LHCN-M2 (cell line): ENCODE measurements at places on chromosomes 11 and 22.
A peak's percentile ranks its signal among the peaks of the same experiment; 100 is the strongest.

DNA sequence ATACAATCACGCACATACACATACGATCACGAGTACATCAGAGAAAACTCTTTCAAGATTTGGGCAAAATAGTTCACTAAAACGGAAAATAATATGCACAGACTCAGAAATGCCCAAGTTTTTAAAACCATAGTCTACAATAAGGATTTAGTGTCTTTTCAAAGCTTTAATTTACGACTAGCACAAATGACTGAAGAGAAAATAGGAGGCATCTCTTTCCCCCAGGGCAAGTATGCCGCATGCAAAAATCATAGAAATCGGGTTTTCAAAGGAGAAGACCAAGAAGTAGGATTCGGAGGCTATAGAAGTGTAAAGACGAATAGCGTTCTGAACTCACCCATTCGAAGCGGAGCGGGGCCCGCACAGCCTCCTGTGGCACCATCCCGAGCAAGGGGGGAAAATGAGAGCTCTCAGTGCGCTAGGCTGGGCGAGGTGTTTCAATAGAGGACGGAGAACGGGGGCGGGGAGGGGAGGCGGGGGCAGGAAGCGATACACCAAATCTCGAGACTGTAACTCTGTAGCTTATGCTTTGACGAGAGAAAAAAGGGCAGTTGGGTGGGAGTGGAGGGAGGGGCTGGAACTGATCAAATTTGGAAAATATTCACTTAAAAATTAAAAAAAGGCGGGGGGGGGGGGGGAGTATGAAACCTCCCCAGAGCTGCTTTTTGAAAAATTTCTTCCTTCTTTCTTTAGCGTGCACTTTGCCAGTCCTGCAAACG is 15.8 kb downstream of the BLID start:
- peak; percentile 66 for DNase-seq

DNA sequence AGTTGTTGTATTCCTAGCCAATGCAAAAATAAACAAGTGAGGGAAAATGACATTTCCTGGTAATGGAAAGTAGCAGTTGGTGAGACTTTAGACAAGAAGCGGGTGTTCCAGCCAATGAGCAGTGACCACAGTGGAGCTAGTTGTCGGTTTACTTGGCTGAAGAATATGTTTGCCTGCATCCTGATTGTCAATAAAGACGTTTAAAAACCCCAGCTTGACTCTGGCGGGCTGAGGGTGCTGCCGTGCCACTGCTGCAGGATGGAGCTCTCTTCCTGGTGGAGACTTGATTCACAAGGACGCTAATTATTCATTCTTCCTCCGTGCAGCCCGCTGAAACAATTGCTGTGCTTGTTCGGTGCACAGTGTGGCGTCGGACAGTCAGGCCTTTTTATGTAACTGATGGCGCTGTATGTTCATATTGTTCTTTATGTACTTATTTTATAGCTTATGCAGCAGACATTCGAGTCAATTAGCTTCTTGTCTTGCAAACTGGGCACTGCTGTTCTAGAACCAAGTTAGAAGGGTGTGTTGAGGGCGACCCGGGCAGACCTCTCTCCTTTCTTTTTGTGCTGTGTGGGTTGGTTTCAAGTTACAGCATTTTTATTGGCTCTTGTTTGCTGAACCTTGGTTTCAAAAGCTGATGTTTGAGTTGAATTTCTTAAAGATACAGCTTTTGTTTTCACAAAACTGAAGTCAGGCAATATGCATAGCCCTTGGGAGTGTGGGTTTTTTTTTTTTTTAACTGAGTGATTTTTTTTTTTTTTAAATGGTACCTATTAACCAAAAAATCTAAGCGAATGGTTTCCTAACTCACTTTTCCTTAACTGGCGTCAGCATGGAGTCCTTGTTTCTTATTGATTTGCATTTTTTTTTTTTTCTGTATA is 153.9 kb downstream of the TEAD1 start:
- peak; percentile 83 for DNase-seq

DNA sequence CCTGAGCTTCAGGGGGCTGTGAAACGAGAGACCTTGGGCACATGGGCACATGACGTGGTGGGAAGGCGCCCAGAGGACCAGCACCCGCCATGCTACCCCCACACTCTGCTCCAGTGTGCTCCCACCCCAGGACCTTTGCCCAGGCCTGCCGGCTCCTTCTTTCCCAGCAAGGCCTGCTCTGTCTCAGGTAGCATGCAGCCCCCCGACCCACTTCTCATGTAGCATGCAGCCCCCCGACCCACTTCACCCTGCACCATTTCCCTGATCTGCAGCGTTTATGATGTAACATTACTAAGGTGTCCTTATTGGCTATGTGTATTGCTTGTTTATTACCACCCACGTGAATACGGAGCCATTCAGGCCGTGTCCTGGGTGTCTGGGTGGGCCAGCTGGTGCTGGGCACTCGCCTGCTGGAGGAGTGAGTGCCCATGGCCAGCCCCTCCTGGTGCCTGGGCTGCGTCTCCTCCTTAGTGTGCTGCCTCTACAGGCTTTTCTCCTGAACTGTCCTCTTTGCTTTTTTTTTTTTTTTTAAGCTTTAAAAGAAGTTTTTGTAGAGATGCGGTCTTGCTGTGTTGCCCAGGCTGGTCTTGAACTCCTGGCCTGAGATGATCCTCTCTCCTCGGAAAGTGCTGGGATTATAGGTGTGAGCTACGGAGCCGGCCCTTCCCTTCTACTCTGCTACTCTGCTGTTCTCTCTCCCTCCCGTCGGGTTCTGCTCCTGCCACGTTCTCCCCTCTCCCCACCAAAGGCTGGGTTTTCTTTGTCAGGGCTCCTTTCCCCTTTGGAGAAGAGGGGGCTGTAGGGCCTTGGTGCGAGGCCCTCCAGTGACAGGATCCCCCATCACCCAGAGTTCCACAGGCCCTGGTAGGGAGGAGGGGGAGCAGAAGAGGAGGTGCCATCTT is 29.4 kb downstream of the LRP5 start:
- no peak for DNase-seq

DNA sequence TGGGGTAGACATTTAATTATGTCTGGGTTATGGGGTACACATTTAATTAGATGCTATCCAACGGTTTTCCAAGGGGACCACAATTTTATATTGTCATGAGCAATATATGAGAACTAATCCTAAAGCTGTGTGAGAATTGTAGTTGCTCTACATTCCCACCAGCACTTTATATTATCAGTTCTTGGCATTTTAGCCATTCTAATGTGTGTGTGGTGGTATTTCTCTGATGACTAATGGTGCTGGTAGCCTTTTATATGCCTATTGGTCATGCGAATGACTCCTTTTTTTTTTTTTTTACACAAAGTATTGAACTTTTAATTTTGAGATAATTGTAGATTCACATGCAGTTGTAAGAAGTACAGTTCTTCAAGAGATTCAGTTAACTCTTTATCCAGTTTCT is 26.2 kb downstream of the TMEM135 start:
- DNase-seq: peak; percentile 27

- no peak for DNase-seq
Observed at GRCh38 chr11:65352783-65353182, 1.8 kb upstream of the TIGD3 start.

GRCh38 chr11:9847636-9848035 is 183.8 kb downstream of the SWAP70 start:
- peak; percentile 70 for DNase-seq

DNA sequence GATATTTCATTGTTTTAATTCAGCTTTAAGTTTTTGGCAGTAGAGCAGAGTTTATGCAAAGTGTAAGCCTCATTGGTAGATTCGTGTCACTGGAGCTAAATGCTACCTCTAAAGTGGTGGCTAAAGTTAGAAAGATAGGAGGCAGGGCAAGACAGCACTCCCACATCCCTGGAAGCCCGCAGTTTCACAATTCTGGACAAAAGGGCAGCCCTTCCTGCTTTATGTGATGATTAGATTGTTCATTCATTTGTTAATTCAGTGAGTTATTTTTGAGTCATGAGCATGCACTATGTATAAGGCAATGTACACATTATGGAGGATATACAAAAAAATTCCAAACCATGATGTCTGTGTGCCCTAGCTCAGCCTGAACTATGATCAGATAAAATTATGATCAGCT is 52.1 kb upstream of the EIF3M start:
- no peak for DNase-seq

- DNase-seq: no peak
Observed at GRCh38 chr22:20316844-20317401, 2.9 kb downstream of the DGCR6L start.

DNA sequence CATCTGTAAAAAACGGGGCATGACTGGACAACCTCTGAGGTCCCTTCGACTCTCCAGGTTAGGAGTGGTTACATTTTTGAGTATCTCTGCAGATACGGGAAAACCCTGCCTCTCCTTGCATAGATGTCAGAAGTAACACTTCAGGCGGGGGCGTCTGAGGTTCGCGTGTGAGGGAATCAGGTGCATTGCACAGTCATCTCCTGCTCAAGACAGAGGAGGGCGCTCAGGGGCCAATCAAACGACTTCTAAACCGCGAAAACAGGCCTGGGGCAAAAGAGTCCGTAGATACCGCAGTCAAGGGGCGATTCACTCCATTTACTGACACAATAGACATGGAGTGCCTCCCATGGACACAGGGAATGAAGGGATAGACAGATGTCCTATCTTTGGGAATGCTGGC is 31.7 kb downstream of the KIRREL3 start:
- DNase-seq: no peak

DNA sequence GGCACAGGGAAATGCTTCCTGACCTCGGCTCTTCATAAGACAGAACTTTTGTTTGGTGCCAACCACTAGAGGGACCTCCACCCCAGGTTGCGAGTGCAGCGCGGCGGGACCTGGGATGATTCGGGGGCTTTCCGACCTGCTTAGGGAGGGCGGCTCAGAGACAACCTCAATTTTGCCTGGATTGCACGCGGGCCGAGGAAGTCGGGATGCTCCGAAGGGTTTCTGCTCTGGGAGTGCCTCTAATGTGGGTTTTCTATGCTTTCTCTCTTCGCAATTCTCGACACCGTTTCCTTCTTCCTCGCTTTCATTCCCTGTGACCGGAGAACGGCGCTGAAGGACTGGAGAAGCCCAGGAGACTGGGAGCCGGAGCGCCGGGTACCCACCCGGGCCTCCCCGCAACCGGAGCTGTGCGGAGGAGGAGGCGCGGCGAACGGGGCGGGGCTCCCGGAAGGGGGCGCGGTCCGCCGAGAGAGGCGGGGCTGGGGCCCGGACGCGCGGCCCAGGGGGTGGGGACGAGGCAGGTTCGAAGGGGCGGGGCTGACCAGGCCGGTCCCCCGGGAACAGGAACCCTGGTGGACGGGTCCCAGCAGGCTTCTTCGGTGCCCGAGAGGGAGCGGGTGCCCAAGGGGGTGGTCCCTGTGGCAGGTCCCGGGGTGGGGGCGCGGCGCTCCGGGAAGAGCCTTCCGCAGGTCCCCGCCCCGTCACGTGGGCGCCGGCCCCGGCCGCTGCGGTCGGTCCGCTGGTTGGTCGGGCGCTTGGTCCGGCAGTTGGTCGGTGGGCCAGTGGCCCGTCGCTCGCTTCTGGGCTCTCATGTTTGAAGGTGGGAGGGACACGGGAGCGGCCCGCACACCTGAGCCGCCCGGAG is at the start of gene PPFIBP2:
Gene PPFIBP2, plus strand, starts transcription at position 766 of the 865 bp plus-strand sequence. CDS start 35,477 bp downstream, outside the sequence.
- peak; percentile 50 for DNase-seq

DNA sequence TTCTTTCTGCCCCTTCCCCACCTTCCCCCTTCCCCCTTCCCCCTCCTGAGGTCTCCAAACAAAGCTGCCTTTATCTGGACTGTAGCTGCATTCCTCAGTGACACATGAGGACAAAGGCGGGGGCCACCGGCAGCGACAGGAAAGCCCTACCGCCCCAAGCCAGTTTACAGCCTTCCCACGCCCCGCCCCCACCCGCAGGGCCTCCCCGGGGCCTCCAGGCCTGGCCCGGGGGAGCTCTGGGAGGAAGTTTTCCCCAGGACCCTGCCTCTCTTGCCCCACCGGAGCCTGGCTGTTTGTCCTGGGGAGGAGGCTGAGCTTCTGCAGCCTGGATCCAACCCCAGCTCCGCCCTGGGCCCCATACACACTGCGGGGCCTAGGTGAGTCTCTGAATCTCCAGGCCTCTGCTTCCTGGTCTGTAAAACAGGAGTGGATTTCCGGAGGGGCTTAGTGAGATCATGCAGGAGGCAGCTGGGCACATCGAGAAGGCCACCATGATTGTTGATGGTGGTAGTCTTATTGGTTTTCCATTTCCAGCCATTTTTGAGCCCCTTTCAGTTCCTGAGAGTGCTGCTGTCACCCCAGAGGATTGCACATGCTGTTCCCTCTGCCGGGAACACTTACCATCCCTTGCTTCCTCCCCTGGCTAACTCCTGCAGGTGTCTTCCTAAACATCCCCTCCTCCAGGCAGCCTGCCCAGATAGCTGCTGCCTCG is 130.7 kb downstream of the MN1 start:
- no peak for DNase-seq

DNA sequence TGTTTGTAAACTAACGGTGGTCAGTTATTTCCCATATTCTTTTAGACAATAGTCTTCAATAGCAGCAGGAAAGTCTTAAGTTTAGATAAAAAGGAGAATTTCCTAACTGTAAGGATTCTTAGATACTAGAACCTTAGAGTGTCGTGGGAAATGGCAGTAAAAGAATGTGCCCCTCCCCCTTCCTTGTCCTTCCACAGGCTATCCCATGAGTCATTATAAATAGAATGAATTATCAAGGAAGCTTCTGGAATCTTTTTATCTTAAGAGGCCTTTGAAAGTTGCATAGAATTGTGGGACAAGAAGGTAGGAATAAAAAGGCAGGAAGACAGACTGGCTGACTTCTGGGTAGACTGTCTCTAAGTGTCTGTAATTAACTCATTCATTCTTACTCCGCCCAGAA is 165.2 kb upstream of the TBCEL start:
- DNase-seq: no peak

- DNase-seq: peak; percentile 70
Observed at GRCh38 chr22:22210375-22210774, 34.2 kb upstream of the VPREB1 start.

DNA sequence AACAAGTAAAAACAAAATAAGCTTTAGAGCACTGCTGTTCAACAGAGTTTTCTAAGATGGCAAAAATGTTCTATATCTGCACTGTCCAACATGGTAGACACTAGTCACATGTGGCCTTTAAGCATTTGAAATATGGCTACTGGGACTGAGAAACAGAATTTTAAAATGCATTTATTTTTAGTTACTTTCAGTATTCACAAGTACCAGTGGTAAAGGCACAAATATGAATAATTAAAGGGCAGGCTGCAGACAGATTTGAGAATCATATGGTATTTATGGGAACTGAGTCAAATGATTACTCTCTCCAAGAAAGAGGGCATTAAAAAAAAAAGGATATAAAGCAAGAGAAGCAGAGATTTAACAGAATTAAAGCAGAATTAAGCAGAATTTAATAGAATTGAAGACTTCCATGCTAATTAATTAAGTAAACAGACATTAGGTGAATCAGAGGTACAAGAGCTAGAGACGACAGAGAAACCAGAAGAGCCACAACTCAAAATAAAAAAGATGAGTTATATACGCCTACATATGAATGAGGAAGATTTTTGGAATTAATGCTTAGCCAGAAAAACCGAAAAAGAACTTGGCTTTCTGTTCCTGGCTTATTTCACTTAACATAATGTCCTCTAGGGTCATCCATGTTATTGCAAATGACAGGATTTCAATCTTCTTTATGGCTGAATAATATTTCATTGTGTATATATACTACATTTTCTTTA is 160.4 kb downstream of the ATG16L2 start:
- no peak for DNase-seq

DNA sequence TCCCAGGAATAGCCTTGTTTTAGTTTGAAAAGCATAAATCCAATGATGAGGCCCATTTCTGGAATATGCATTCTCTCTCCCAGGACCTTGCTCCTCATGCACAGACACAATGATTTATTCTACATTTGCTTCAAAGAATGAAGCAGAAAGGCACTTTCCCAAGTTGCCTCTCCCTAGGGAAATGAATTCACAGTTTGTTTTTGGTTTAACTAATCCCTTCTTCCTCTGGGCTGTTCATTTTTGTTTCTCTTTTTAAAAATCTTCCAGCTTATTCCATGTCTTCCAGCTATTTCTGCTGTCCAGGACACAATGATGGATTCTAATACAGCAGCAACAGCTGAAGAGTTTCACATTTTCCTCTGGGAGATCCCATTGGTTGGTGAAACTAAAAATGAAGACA is 1529.2 kb upstream of the TENM4 start:
- no peak for DNase-seq
